IMR-90 (cell line): ENCODE measurements at places on chromosomes 2 and 18. TPM values are rescaled to one million over a fixed set of nuclear protein-coding genes. Genes with fewer than 3 reads are reported as not detected.

GRCh38 chr2:112644933-112645309 lies 818 bp upstream of the SLC20A1 start:
- DNase-seq: peak; percentile 56

- DNase-seq: peak; percentile 85
Measured at GRCh38 chr2:26325851-26326250, 20.1 kb upstream of the SELENOI start.

GRCh38 chr18:60413944-60414547 lies 41.5 kb upstream of the MC4R start:
- peak; percentile 7 for DNase-seq

- no peak for DNase-seq
Measured at GRCh38 chr2:43121580-43122314, 104.7 kb downstream of the ZFP36L2 start.

GRCh38 chr2:61463769-61464475 lies 7.0 kb downstream of the USP34 start:
- no peak for DNase-seq

GRCh38 chr2:189492451-189492850 lies 51.2 kb downstream of the WDR75 start:
- DNase-seq: peak; percentile 69

DNA sequence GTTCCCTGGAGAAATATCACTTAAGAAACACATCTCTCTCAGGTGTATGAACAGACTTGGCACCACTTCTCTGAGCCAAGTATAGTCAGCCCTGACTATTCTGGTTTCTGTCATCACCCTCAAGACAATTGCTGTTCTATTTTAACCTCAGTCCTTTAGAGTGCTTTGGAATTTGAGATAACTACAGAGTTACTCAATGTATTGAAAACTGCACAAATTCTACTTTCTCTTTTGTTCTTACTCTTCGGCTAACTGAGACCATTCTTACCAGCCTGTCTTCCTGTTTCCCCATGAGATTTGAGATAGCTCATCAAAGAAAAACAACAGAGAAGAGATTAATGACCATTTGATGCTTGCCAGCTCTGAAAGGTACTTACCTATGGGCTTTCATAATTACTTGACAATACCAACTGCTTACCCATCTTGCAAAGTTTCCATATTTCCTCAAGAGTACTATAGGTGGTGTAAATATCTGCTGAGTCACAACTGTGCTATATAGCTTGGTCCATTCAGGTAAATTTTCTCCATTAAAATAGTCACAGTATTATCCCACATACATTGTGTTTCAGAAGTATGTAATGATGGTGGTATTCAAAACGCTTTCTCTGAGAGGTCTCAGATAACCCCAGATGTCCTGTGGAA lies 467.5 kb upstream of the CHST9 start:
- DNase-seq: no peak

GRCh38 chr2:55161295-55162210 lies 70.5 kb downstream of the CLHC1 start:
- no peak for DNase-seq

TMEM37 gene
- 0.30 and 0.39 TPM in 2 replicates for polyA plus RNA-seq

MC4R gene
- 0.09 and 0.14 TPM in 2 replicates for polyA plus RNA-seq

RSAD2 gene
- not detected in 2 replicates for polyA plus RNA-seq
